H54 (cell line): ENCODE measurements at places on chromosomes 16 and 17.

DNA sequence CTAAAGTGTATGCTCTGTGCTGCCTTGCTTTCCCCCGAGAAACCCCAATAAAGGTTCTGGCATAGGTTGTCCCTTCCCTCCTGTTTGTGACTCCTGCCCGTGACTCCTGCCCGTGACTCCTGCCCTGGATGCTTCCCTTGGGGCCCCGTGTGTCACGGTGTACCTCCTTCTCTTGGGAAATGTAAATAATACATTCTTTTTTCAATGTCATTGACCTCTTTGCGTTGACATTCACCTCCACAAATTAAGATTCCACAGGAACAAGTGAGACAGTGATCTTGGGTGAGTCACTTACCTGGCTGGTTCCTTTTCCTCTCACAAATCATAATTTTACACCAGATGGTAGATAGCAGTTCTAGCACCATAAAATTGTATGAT, 632 bp downstream of the CCL15 start:
- DNase-seq, result no peak

- peak; percentile 69 for DNase-seq
Measured at GRCh38 chr17:43880420-43880991, 26.8 kb downstream of the MPP2 start.

GRCh38 chr16:66175058-66175457, 191.4 kb upstream of the CDH5 start:
- DNase-seq, result no peak

GRCh38 chr17:75635610-75636202, 2.5 kb downstream of the SMIM5 start:
- no peak for DNase-seq

GRCh38 chr16:58389724-58390123, 2.5 kb upstream of the GINS3 start:
- DNase-seq, result no peak

- no peak for DNase-seq
Measured at GRCh38 chr17:76050538-76051467, 21.5 kb downstream of the SRP68 start.

GRCh38 chr16:72210555-72210954, 38.6 kb upstream of the PMFBP1 start:
- no peak for DNase-seq
